ENCODE measurements at places on chromosomes 13 and 19.

DNA sequence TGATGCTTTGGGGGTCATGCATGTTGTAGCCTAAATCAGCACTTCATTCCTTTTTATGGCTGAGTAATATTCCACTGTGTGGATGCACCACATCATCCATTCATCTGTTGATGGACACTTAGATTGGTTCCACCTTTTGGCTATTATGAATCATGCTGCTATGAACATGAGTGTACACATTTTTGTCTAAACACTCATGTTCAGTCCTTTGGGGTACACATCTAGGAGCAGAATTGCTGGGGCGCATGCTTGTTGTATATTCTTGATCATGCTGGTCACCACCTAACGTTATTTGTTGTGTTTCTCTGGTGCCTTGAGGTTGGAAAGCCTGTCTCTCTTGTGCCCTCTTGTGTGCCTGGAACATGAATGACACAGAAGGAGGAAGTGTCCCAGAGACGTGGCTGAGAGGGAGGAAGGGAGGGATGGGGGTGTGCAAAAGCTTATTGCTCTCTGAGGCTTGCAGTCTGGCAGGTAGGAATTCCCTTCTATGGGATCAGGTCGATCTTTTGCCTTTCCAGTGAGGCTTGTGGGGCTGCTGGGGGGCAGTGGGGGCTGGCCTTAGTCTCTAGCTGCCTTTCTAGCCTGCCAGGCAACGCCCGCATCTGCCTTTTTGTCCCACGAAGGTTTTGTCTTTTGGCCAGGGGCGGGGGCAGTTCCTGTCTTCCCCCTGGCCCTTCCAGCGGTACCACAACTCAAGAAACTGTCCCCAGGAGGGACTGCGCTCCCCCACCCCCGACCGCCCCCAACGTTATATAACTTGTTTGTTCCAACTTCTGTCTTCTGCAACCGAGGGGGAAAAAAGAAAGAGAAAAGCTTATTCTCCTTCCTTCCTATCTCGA is 7.6 kb downstream of the KLHL26 start:
- peak; percentile 54 for DNase-seq

GRCh38 chr13:37627428-37627827 is 28.9 kb upstream of the POSTN start:
- no peak for DNase-seq

GRCh38 chr13:97295283-97296182 is 73.4 kb downstream of the MBNL2 start:
- DNase-seq, result no peak

DNA sequence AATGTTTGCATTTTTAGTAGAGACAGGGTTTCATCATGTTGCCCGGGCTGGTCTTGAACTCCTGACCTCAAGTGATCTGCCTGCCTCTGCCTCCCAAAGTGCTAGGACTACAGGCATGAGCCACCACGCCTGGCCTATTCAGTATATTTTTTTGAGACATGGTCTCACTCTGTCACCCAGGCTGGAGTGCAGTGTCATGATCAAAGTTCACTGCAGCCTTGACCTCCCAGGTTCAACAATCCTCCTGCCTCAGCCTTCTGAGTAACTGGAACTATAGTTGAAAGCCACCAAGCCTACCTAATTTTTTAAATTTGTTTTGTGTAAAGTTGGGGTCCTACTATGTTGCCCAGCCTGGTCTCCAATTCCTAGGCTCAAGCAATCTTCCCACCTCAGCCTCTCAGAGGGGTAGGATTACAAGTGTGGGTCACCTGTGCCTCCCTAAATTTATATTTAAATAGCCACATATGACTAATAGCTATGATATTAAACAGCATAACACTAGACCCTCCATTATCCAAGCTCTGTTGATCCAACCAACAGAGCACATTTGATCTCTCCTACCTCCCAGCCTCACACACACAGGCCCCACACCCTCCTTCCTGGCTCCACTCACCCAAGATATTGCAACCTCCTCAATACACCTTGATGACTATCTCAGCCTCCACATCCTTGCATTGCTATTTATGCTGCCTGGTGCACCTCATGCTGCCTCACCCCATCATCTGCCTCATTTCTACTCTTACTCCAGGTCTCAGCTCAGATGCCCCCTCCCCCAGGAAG is 2.1 kb upstream of the CEACAM19 start:
- no peak for DNase-seq

DNA sequence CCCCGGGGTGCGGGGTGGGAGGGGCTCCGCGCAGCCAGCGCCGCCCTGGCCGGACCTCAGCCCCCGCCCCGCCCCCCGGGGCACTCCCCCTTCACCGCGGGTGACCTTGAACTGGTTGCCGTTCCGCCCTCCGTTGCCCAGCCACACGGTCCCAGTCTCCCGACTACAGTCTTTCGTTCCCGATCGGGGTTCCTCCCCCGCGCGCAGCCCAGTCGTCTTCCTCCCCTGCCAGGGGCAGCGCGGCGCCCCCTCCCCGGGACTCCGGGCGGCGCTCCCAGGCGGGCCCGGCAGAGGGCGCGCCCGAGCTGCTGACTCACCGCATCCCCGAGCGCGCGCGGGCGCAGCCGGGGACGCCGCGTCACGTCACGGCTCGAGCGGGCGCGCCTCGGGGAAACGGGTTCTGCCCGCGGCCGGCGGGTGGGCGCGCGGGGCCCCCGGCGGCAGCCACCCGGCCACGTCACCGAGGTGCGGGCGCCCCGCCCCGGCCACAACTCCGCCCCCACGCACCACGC is 459 bp downstream of the MIDN start:
- DNase-seq, result peak; percentile 68

GRCh38 chr19:14385492-14385891 is 4.2 kb downstream of the ADGRE5 start:
- no peak for DNase-seq
